Stimulated activated CD8-positive, alpha-beta memory T cell treated with anti-CD3 and anti-CD28 coated beads, Interleukin-12 subunit alpha, Interleukin-12 subunit beta, amount 100 ng/mL, for 4 hours (primary cell): ENCODE measurements at places on chromosomes 5 and 9.

GRCh38 chr5:123810746-123811340 is 298.9 kb downstream of the CSNK1G3 start:
- DNase-seq: no peak

- DNase-seq: no peak
These were observed 36.1 kb upstream of the NEK6 start for GRCh38 chr9:124221676-124222075.

DNA sequence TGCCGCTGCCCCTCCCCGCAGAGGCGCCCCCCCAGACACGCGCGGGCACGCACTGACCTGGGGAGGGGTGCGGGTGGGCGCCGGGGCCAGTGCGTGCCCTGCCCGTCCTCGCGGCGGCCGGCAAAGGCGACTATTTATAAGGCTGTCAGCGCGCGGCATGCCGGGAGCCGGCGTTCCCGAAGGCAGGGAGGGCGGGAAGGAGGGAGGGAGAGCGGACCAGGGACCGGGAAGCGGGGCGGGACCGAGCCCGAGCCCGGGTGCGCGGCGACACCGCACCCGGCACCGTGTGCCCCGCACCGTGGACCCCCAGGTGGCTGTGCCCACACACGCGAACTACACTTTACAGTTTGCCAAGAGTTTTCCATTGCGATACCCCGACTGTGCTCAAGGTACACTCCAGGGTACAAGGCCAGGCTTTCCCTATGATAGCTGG is at the start of gene AK1:
Gene AK1 (minus strand): TSS at position 110 of the 433 bp plus-strand sequence. CDS start 3,058 bp downstream, outside the sequence.
- no peak for DNase-seq

GRCh38 chr5:134177369-134178095 is 782 bp upstream of the SKP1 start:
- no peak for DNase-seq

DNA sequence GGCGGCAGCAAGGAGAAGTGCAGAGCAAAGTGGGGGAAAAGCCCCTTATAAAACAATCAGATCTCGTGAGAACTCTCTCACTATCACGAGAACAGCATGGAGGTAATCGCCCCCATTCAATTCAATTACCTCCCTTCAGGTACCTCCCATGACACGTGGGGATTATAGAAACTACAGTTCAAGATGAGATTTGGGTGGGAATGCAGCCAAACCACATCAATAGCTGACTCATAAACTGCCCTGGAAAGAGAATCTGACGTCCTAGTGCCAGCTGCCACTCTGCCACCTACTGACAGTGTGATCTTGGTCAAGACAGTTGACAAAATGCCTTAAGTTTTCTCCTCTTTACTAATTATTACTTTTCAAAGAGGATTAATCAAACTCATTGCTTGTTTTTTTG is 128.3 kb downstream of the GPBP1 start:
- no peak for DNase-seq

DNA sequence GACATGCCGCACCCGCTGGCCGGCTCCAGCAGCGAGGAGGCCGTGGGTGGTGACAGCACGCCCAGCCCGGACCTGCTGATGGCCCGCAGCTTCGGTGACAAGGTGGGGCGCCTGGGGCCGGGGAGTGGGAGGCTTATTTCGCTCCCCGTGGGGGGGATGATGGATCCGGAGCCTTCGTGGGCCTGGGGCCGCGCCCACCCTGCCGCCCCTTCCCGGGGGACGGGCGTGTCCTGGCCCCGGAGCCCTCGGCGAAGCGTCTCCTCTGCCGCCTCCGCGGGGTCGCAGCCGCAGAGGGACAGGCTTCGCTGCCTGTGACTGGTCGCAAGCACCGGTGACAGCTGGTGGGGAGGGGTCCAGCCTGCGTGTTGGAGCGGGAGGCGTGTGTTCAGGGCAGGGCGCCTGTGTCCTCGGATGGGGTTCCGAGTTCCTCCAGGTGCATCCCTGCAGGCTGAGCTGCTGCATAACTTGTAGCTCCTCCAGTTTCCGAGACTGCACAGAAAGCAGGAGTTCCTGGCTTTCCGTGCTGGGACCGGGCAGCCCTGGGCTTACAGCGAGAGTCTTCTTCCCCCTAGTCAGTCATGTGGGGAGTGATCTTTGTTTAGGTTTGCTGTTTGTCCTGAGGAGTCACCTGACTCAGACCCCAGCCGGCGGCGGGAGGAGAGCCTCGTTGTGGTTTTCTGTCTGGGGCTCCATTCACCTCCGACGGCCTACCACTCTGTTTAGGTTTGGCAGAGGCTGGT is 666 bp downstream of the SNX30 start:
- peak; percentile 10 for DNase-seq

DNA sequence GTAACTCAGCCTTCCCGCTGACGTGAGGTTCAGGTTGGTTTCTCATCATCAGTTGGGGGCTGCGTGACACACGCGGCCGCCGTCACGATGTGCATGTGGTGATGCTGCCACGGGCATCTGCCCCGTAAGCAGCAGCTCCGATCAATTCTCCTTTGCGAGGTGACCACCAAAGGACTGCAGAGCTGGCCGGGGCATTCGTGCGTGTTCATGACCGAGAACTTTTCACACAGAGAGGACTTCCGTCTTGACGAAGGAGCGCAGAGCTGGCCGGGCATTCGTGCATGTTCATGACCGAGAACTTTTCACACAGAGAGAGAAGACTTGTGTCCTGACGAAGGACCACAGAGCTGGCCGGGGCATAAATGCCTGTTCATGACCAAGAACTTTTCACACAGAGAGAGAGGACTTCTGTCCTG is 3.8 kb upstream of the LCN1 start:
- DNase-seq: no peak

DNA sequence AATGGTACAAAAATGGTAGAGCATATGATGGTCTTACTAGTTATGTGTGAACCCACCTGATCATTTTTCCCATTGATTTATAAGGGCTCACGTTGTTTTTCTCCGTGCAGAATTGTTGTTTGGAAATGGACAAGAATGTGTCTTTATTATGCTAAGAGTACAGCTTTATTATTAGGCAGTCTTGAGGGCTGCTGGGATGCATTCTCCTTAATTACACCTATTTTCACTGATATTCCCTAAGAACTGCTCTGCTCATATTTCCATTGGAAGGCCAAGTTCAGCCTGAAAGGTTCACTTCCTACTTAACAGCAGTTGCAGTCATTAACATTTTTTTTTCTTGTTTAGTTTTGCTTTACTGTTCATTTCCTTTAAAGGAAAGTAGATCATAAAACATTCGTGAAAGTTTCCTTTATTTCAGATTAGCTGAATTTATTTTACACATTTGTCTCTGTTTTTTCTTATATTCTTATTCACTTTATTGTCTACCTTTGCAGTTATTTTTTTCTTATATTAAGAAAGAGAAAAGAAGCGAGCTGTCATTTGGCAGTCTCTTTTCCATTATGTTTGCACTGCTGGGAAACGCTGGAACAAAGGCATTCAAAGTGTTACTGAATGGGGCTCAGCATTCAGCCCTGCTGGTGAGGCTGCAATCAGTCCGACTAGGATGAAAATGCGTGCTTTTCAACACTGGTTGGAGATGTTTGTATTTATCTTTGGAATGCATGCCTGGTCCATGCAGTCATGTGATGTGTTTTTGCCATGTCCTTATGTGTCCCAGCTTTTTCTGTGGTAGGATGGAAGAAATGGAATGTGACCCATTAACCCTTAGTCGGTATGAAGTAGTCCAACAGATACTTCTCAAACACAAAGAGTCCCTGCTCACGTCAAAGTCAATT is 602.7 kb upstream of the ZNF608 start:
- no peak for DNase-seq

DNA sequence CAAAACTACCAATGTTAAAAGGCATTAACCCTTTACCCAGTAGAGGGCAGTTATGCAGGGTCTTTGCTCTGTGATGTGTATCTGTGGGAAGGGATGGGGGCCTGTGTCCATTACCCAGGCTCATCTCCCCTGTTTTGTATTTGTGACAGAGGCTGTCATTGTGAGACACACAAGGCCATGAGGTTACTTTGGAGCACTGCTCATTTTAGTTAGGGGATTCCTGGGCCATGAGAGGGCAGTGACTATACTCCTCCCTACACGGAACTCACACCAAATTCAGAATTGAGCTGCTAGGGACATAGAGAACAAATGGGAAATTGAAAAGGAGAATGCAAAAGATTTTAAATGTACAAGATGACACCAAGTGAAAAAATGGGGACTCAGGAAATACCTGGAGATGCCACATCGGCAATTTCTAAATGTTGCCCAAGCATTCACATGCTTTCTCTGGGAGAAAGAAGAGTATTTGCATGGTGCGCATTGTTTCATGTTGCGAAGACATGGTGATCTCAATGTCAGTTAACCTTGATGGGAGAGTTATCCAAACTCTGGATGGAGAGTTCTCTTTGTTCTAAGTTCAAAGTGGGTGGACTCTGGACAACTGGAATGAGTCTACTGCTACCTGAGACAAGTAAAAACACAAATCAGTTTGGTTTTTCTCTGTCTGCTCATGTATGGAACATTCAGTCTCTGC is 32.5 kb downstream of the C9orf152 start:
- no peak for DNase-seq

DNA sequence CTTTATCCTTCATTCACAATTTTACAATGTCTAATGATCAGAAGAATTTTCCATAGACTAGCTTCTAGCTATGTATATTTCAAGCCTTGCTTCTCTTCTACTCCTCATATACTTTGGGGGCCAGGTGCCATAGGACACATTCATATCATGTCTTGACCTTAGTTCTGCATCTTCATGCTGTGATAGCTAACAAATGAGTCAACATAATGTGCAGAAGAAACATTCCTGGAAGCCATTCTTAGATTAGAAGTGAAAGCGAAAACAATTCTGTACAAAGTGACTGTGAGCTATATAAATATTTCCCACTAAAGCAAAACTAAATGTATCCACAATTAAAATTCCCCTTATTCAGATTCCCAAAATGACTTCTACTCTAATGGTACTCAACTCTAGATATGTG is 320.2 kb upstream of the NREP start:
- DNase-seq: no peak

GRCh38 chr5:94420885-94421284 is 197.5 kb downstream of the KIAA0825 start:
- DNase-seq: no peak

DNA sequence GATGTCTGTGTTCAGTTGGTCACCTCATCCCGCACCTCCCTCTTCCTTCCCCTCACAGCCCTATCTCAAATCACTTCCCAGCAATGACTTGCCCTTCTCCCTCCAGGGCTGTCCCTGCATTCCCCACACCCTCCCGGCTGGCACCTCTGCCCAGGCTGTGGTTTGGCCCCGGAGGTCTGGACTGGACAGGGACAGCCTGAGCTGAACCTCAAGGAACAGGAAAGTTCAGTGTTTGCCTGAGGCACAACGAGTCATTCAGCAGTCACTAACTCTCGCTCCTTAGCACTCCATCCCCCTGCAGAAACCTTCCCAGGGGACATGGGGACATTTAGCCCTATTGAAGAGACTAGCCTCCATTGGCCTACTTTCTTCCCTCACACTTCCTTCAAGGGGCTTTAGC is 58.3 kb upstream of the MAP3K1 start:
- DNase-seq: no peak

GRCh38 chr5:133895979-133896845 is 72.2 kb downstream of the C5orf15 start:
- DNase-seq: no peak

DNA sequence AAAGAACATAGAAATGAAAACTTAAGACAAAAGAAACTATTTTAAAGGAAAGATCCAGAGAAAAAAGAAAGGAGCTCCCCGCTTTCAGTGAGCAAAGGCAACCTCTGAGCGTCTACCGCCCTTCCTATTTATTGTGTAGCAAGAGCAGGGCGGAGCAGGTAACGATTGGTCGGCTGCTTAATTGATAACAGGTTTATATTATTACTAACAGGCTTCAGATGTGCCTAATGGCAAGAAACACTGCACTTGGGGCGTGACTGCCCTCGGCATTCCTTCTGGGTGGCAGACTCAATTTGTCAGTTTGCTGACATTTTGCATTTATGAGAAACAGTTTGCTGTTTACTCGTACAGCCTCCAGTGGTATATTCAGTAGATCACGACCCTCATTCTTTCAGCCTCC is 482.7 kb upstream of the C9orf72 start:
- DNase-seq: no peak

- DNase-seq: no peak
These were observed 138.7 kb downstream of the RAPGEF6 start for GRCh38 chr5:131496400-131496713.

DNA sequence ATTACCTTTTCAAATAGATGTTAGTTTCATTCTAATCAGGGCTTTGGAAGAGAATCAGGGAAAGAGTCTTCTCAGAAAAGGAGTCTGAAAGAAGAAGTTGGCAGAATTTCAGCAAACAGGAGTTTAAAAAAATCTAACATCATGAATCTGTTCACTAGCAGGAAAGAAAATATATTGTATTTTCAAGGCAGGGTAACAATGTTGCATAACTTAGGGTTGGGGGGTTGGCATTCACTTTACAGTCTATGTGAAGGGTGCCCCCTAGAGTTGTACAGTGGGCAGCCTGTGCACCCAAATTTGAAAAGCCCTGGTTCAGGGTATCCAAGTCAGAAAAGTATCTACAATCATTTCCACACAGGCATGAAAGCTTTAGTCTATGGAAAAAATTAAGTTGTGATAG is 348.4 kb upstream of the SLC30A5 start:
- DNase-seq: no peak

DNA sequence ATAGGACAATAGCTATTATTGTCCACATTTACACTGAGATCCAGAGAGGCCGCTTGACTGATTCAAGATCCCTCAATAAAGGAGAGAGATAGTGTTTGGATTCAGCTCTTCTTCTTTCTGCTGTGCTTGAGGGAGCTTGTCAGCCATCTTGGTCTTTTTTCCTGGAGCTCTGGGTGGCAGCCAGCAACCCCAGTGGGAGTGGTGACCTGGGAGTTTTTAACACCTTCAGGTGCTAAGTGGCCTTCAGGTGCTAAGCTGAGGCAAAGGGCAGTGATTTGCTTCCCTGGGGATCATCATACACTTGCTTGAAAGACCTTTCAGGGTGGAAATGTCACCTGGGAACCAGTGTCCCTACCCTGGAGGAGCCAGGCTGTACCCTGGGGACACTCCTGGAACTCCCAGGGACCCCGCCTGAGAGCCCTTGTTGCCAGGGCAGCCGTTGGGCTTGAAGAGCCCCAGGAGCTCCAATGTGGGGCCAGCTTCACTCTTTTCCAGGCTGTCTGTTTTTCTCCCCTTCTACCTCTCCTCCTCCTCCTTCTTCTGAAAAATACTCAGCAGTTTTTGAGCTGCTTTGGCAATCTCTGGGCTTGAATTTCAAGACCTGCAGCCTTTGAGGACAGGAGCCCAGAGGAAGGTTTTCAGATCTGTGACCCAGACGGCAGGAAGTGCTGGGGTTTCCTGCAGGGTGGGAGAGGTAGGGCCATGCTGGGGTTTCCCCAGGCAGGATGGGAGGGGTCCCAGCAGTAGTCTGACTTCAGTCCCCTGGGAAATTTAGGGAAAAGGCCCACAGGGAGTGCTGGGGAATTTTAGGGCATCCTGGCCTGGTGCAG is 59.7 kb downstream of the FGF18 start:
- DNase-seq: no peak

DNA sequence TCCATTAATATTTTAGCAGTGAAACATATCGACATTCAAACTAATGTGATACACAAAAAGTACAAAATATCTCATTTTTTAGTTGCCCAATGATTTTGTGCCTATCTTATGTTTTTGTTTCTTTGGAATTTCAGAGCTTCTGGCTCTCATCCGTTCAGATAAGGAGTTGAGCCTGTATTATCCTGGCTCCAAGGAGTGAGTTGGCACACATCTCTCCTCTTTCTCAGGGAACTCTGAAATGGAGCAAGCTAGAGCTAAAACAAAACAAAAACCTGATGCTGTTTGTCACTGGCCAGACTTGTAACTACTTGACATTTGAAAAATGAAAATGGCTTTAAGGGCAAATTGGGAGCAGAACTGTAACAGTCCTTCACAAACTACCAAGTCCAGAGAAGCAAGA is 131.3 kb upstream of the SLC28A3 start:
- no peak for DNase-seq
